ENCODE measurements at places on chromosomes 11 and 22.

DNA sequence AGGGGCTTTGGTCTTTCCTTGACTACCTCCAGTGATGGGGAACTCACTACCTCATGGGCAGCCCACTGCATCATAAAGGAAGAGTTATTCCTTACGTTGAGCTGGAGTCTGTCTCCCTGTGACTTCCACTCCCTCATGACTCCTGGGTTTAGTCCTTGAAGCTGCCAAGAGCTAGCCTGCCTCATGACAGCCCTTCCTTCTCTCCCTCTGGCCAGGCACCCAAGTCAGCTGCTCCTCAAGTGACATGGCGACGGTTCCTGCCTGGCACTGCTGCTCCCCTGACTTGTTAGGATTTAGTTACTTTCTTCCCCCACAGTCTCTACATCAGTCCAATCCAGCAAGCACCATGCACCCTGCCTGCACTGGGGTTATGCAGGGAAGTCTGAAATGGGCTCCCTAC lies 196.1 kb upstream of the TBCEL start:
- DNase-seq, result no peak

GRCh38 chr11:108703916-108704315 lies 39.0 kb downstream of the DDX10 start:
- DNase-seq, result no peak

GRCh38 chr11:37519781-37520180 lies 921.7 kb upstream of the RAG2 start:
- DNase-seq, result no peak

- DNase-seq, result no peak
These were observed 195.8 kb upstream of the BDNF start for GRCh38 chr11:27896096-27896495.

- DNase-seq, result no peak
These were observed 24.6 kb upstream of the ACER3 start for GRCh38 chr11:76835928-76836612.

GRCh38 chr11:78221396-78222315 lies 32.9 kb downstream of the USP35 start:
- DNase-seq, result no peak

DNA sequence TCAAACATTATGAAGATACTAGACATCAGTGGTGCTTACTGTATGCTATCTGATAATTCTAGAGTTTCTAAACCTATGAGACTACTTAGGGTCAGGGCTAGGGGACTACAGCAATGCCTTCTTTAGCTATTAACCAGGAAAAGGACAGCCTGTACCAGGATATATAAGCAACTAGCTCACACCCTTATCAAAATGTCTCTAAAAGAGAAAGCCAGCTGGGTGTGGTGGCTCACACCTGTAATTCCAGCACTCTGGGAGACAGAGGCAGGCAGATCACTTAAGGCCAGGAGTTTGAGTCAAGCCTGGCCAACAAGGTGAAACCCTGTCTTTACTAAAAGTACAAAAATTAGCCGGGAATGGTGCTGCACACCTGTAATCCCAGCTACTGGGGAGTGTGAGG lies 55.8 kb downstream of the RAB6A start:
- no peak for DNase-seq

DNA sequence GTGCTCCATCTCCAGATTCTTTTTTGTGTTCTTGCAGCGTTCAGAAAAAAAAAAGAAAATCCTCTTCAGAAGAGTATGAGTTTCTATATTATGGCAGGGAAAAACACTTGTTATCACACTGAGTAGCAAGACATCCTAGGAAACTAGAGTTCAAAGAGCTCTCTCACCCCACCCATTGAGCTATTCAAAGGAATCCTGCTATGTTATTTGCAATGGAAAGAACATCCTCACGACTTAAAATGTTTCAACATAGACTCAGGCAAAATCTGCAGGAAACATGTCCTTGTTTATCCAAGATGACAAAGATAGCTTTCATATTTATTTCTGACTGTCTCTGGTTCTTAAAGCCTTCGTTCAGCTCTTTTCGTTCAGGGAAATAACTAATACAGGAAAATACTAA lies 331.6 kb upstream of the ANO5 start:
- DNase-seq, result no peak

DNA sequence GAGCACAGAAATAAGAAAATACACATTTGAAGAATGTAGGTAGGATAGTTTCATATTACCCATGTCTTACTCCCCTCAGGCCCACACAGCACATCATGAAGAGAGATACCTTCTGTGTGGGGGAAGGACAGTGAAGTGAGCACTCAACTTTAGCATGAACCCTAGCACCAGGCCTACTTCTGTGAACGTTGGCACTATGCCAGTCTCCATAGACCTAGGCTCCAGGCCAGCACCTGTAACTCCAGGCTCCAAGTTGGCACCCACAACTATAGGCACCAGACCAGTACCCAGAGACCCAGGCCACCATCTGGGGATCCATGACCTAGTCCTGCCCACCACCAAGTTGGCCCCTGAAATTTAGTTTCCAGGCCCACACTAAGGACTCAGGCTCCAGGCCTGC lies 410.9 kb downstream of the INSC start:
- no peak for DNase-seq

DNA sequence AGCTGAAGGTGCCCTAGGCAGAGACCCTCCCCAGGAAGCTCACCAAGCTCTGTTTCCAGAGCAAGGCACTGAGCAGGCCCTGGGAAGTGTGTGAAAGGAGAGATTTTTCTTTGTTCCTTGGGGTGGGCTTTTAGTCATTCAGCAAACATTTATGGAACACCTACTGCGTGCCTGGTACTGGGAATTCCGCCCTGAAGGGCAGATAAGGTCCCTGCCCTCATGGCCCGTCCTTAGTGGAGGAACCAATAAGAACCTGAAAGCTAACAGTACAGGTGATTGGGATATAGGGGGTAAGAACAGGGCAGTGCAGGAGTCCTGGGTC lies 3.9 kb downstream of the TMEM134 start:
- DNase-seq, result no peak

DNA sequence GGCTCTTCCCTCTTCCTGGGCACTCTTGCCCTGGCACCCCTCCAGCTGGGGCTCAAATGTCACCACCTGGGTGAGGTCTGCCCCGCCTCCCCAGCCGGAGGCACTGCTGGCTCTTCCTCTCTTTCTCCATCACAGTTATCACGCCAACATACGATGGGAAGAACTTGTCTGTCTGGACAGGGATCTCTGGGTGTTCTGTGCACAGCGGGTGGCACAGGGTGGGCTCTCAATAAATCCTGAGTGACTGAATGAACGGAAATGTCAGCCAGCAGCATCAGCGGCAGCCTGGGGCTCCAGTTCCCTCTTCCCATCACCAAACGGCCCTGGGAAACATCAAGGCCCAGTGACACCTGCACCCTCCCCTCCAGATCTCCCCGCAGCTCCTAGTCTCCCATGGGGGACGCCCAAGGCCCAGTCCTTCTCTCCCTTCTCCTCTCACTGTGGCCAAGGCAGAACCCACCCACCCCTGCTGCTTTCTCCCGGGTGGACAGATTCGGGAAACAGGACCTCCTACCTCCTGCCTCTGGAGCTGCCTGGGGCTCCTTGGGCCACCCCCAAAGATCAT lies 440 bp upstream of the SLC25A45 start:
- DNase-seq, result peak; percentile 71

DNA sequence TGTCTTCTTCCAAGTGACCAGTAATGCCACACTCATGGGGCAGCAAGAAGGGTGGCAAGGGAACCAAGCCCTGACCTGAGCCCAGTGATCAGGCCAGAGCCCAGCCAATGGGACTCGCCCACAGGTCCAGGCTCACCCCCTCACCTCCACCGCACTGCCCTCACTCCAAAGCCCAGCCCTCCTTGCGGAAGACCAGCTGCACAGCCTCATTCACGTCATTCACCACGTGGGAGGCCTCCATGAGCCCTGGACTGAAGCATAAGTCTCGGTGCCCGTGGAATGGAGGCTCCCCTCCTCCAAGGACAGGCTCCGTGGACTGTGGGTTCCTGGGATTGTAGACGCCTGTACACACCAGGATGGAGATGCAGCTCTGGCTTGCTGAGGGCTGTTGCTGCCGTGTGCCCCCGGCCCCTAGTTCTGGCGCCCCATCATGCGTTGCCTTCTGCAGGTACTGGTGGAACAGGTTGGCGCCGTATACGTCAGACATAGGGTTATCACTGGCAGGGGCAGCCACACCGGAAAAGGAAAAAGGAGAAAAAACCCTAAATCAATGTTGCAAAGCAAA lies 16.8 kb upstream of the TMEM121B start:
- DNase-seq, result no peak

Data from midbrain (tissue), 1 donor.